ENCODE measurements at places on chromosomes 4 and X.

GRCh38 chrX:107451731-107452130, 2.3 kb downstream of the FRMPD3 start:
- DNase-seq, result no peak

DNA sequence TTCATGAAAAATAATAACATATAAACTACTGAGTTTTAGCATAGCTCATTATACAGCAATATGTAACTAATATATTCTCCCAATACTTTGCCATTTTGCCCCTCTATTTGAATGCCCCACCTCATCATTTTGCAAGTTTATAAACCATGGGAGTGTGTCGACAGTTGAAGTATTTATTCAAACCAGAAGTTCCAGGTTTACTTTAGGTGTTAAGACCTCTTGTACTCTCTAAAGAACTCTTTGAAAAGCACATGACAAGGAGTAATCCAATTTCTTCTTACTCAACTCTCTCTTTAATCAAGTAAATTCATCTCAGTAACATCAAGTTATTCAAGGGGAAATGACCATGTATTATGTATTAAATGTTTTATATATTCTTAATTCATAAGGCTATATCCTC, 240.7 kb downstream of the COX18 start:
- DNase-seq, result no peak

- DNase-seq, result no peak
Observed at GRCh38 chrX:29299684-29300083, 712.4 kb downstream of the IL1RAPL1 start.

DNA sequence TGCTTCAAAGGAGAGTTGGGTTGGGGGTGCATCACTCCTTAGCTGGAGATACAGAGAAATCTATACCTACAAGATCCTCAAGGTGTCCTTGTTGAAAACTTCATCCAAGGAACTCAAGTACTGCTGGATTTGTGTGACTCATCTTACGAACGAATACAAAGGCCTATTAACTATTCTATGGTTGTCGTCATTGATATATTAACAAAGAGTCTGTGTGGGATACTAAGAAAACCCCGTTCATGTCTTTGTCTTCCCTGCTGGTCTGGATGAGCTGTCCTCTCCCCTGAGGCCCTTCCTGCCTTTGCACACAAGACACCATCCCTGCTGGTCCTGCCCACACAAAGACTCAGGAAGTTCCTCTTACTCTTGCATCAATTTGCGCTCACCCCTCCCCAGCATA, 54.9 kb upstream of the IRF2 start:
- DNase-seq, result no peak

- no peak for DNase-seq
Observed at GRCh38 chr4:141275834-141276233, 55.1 kb downstream of the ZNF330 start.

GRCh38 chrX:153800746-153801145, 6.3 kb downstream of the SSR4 start:
- no peak for DNase-seq

DNA sequence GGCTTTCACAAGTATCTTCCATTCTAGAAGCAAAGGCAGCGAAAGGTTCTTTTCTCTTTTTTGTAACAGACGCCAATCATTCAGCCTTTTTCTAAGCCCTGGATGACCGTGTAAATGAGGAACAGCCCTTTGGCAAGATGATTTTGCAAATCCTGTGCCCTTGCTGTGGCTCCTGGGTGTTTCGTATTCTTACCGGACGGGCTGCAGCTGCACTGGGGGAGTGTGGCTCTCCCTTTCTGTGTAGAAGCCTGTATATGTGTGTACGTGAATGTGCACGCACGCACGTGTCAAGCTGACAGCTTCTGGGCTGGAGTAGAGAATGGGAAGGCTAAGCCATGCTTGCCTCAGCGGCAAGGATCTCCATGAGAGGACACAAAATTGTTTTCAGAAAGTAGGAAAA, 8.2 kb downstream of the GRPEL1 start:
- no peak for DNase-seq

- no peak for DNase-seq
Observed at GRCh38 chr4:144820728-144821085, 174.8 kb downstream of the HHIP start.

DNA sequence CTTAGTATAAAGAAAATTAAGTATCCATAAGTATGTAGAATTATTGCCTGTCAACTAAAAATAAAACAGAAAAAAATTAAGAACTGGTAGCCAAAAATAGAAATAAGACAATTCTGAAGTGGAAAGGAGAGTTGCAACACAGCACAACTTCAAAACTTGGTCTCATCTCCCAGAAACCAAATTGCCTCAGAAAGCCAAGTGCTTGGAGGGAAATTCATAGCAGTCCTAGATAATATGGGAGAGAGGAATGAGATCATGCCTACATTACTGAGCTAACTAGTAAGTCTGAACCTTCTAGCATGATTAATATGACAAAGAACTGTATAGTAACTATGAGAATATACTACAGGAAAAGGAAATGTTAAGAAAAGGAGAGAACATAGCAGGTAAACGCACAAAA, 256.5 kb downstream of the LDB2 start:
- DNase-seq, result no peak

GRCh38 chrX:103687073-103687695, 685 bp upstream of the MORF4L2 start:
- peak; percentile 79 for DNase-seq

DNA sequence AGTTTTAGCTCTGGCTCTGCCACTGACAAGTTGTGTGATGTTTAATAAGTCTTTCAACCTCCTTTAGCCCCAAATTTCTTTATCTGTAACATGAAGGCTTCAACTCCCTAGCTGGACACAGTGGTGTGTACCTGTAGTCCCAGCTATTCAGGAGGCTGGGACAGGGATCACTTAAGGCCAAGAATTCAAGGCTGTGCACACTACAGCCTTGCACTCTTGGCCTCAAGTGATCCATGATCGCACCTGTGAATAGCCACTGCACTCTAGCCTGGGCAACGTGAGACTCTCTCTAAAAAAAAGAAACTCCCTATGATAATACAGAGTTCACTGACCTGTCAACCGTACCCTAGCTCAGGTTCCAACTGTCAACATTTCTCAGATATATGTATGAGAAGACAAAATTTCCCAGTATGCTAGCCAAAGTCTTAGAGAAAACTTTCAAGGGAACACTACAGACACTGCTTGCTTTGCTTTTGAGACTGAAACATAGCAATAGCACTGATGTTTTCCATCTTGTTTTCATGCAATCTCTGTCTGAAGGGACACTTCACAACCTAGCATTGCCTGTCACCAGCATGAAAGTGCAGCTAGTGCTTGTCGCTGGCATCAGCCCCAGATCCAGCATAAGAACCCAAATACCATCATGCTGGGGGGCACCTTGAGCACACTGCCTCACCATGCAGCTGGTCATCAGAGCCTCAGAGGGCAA, 51.6 kb upstream of the PTPN13 start:
- DNase-seq, result no peak

DNA sequence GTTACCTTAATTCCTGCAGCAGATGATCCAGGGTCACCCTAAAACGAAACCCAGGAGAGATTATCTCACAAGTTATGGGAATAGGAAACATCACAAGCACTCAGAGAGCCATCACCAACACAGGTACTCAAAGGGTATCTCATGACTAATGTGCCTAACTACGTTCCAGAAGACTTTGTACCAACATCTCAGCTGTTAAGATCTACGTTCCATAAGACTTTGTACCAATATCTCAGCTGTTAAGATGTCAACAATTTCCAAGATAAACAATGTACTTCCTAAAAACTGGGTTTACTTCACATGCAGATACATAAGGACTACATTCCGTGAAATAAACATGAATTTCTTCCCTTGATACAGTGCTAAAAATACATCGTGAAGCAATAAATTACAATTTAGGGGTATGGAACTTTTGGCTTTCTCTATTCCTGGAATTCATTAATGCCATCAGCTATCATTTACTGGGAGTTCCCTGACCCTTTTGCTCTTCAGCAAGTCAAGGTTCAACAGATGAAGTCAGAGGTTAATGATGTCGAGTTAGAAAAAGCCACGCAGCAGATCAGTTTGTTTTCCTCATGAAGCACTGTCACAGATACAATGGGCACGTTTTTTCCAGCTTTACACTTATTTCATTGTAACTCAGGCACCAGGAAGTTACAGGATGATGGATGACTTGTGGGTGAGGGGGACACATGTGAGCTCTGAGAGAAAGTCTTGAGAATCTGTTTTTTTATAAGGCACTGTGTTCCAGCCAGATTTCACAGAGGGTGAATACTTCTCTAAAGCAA, 127.0 kb upstream of the ETNPPL start:
- DNase-seq, result no peak

- DNase-seq, result no peak
Observed at GRCh38 chrX:6885396-6885795, 262.1 kb upstream of the STS start.
